ENCODE measurements at places on chromosomes 5 and 9.

DNA sequence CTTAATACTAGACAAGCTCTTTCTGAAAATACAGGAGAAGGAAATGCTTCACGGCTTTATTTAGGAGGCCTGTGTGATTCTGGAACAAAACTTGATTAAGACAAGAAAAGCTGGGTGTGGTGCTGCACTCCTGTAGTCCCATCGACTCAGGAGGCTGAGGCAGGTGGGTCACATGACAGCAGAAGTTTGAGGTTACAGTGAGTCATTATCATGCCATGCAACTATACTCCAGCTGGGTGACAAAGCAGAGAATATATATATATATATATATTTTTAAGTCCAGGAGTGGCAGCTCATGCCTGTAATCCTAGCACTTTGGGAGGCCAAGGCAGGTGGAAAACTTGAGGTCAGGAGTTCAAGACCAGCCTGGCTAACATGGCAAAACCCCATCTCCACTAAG, 33.1 kb upstream of the SPIN1 start:
- peak; percentile 13 for DNase-seq

DNA sequence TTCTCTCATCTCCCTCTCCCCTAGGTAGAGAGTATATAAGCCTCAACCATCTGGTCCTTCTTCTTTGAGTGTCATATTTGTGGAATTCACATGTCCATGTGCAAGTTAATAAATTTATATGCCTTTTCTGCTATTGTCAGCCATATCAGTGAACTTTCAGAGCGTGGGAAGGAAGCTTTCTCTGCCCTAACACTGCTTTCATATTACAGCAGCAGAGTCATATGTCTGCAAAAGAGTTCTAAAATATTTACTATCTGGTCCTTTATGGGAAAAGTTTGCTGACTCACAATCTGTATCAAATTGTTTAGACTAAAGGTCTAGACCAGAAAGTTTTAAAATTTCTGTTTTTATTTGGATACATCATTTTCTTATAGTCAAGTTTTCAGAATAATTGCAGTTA, 669.0 kb downstream of the LRRC70 start:
- DNase-seq, result no peak

GRCh38 chr9:111715471-111715870, 54.1 kb downstream of the GNG10 start:
- DNase-seq, result no peak

DNA sequence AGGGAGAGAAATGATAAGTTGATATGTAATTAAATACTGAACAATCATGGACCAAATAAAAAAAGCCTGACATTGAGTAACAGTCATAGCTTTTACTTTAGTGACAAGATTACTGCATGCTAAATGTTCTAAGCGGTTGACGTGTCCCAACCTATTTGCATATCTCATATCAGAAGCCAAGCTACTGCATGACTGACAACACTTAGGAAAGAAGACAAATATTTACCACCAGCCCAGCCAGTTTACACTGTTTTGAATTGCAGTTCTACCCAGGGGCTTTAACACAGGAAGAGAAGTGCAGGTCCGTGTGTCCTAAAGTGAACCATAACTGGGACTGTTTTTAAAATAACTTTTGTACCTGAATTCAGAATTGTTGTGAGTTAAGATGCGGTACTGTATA, 219.9 kb downstream of the PRDM9 start:
- DNase-seq, result no peak

DNA sequence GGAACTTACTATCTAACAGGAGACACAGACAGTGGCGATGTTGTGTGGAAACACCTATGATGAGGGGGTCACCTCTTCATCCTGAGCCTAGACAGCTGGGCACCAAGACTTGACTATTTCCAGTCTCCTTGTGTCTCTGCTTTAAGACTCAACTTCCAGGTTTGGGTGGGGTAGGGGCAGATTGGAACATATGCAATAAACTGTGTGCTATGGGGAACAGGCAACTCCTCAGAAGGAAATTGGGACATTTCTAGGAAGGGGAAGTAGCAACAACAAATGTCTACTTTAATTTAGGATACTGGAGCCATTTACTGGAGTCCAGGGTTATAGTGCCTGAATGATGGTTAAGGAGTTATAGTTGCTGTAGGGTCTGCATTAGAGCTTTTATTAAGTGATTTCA, 57.3 kb downstream of the FGF18 start:
- DNase-seq, result no peak

- no peak for DNase-seq
Observed at GRCh38 chr5:72093217-72093616, 14.1 kb upstream of the MAP1B start.

DNA sequence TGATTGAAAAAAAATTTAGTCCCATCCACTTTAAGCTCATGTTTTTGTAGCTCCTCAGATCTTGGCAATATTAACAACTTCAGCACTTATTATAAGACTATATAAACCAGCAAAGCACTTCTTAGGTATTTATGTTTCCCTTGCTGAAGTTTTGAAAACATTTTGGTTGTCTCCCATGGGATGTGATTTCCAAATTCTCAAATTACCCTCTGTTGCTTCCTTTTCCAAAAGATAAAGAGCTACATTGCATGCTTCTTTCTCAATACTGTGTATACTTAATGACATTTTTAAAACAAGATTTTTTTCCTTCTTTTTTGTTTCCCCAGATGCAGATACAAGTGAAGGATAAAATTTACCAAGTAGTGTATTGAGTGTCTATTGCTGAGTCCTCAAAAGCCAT, 567.1 kb downstream of the CSNK1G3 start:
- DNase-seq, result no peak

DNA sequence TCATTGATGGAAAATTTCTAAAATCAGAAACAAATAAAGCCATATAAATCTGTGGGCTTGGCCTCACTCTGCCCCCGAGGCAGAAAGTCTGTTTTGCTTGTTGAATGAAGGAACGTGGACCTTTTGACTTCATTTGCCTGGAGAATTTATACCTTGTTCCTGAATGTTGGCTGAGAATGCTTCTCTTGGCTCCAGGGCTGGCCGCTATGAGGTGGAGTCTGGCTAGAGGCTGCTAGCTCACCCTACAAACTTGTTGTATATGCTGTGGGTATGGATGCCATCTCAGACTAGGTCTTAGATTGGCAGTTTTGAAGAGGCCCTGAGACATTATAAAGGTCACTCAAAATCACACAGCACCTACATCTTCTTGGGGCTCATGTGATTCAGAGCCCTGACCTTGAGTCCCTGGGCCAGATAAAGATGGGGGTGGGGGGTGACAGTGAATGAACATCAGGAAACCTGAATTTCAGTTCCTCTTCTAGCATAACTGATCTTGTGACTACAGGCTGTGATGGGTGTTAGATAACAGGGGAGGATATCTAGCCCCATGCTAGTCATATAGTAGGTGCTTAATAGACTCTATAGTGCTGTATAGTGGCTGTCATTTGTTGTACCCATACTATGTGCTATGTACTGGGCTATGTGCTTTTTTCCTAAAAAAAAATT, 2.8 kb downstream of the GM2A start:
- DNase-seq, result no peak

GRCh38 chr5:95331358-95331757, 46.5 kb upstream of the MCTP1 start:
- DNase-seq, result no peak

DNA sequence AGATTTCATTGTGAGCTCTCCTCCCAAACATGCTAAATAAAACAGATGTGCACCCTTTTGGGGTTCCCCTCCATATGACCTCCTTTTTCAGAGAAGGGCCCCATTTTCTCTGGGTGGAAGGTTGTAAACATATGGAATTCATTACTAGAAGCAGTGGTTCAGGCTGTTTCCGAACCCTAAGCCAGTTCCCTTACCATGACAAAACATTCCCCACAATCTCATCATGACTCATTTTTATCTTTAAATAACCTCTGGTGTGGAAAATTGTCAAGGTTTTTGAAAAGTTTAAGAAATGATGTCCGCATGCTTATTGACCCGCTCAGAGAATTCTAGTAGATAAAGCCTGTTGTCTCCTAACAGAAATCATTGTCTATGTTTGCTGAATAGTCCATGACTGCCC, 127.3 kb upstream of the PIK3R1 start:
- no peak for DNase-seq

DNA sequence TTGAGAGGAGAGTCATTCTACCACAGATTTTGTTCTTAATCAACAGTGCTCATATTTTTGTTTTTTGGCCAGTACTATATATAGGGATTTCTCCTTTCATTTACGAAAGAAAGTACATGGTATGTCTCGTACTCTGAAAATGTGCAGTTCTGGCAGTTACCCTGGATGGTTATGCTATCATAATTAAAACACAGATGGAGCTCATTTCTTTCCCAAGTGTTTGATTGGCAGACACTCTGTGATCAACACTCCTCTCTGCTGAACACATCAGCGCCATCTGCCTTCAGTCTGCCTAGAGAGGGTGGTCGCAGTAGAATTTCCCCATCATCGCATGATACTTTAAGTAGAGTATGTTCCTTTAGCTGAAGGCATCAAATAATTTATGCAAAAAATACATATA, 64.5 kb downstream of the PAM start:
- no peak for DNase-seq

- DNase-seq, result no peak
Observed at GRCh38 chr9:125932012-125932411, 184.8 kb downstream of the PBX3 start.

DNA sequence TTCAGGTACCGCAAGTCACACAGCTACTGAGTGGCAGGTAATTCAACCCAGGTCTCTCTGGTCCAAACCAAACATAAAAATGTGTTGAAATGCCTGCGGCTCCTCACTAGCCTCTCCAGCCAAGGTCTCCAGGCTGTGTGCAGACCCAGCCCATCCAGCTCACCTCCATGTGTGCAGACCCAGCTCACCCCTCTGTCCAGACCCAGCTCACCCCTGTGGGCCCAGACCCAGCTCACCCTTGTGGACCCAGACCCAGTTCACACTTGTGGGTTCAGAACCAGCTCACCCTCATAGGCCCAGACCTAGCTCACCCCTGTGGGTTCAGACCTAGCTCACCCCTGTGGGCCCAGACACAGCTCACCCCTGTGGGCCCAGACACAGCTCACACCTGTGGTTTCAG, 188.0 kb upstream of the ADCY2 start:
- no peak for DNase-seq

DNA sequence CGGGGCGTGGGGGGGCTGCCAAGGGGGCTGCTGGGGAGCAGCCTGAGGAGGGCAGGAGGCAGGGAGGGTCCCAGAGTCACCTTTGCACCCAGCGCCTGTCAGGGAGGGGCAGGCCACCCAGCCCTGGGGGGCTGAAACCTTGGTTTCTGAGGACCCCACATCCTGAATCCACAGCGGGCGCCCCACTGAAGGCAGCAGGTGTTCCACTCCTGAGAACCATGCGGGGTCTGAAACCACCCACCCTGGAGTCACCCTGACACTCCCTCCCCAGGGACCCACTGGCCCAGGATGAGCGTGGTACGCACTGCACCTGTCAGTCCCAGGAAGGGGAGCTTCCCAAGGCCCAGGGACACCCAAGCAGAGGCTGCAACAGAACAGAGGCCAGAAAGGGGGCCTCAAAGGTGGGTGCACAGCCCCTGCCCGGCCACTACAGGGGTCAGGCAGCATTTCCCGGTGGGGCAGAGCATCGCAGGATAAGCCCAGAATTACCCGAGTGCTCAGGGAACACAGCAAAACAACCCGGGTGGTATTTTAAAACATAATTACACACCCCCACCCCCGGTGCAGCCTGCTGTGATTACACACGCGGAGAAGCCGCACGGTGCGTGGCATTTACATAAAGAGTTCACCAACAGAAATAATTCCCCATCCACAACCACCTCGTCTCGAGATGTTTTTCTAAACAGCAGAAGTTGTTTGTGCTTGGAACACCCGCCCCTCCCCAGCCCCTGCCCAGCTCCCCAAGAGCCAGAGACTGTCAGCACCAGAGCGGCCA, 57.3 kb upstream of the UBAC1 start:
- no peak for DNase-seq

Data from stimulated activated CD4-positive, alpha-beta T cell treated with anti-CD3 and anti-CD28 coated beads, Interleukin-4, amount 100 ng/mL, for 4 hours (primary cell).